ENCODE measurements at places on chromosomes 5 and 9.

GRCh38 chr9:107750741-107751566 is 261.4 kb upstream of the KLF4 start:
- DNase-seq = no peak

DNA sequence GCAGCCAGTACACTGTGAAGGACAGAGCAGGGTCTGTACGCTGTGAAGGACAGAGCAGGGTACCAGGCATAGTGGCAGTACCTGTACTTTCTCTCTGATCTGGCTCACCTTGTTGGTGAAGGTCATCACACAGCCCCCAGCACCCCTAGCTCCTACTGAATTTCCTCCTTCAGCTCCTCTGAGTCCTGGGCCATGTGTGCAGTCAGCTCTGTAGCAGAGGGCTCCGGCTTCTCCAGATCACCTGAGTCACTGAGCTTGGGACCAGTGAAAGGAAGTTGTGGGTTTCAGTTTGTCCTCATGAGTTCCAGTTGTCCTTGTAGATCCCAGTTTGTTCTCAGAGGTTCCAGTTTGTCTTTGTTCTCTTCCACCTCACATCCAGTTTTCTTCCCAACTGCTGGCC is 5.5 kb downstream of the NUDT2 start:
- no peak for DNase-seq

GRCh38 chr5:142717582-142718215 is 31.8 kb upstream of the FGF1 start:
- no peak for DNase-seq

DNA sequence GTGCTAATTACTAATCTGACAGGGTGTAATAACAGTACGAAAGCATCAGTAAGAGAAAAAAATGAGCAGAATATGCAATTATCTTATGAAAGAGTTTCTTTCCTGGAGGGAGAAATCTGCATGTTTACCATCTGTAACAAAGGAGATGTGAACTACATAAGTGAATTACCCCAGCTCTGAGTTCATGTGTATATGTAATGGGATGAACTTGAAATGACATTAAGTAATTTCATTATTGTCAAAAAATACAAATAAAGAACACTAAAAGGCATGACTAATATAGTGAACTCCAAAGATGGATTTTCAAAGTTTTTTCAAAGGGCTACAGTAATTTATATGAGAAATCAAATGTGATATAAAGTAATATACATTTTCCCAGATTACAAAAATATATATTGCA is 944.0 kb downstream of the MAT2B start:
- DNase-seq = no peak

DNA sequence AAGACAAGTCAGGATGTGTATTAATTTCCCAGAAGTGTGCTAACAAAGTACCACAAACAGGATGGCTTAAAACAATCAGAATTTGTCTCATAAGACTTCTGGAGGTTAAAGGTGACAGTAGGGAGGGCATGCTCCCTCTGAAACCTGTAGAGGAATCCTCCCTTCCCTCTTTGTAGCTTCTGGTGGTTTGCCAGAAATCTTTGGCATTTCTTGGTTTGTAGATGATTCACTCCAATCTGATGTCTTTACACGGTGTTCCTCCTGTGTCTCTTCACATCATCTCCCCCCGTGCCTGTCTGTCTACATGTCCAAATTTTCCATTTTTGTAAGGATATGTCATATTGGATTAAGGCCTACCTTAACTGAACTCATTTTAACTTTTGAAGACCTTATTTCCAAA is 471.5 kb downstream of the ZNF608 start:
- no peak for DNase-seq

Data from left renal cortex interstitium (tissue), 4 donors.